SK-MEL-5 (cell line): ENCODE measurements at places on chromosomes 12 and 14. TPM values are rescaled to one million over a fixed set of nuclear protein-coding genes. Genes with fewer than 3 reads are reported as not detected.

The TMEM229B gene
- total RNA-seq = 59.2 and 62.3 TPM in 2 replicates

The FOXN4 gene
- not detected in 2 replicates for total RNA-seq

The SERPINA12 gene
- not detected in 2 replicates for total RNA-seq

The GPR68 gene
- total RNA-seq = not detected in 2 replicates

The PLEKHG7 gene
- not detected in 2 replicates for total RNA-seq

The COQ5 gene
- total RNA-seq = 40.5 and 43.5 TPM in 2 replicates

The RTL1 gene
- total RNA-seq = not detected in 2 replicates

The MEG3 gene
- 0.08 TPM in 1 of 2 replicates, not detected in the other for total RNA-seq
